ENCODE measurements at places on chromosomes 2 and 18.

- DNase-seq: no peak
Measured at GRCh38 chr2:195903956-195904355, 164.7 kb downstream of the DNAH7 start.

DNA sequence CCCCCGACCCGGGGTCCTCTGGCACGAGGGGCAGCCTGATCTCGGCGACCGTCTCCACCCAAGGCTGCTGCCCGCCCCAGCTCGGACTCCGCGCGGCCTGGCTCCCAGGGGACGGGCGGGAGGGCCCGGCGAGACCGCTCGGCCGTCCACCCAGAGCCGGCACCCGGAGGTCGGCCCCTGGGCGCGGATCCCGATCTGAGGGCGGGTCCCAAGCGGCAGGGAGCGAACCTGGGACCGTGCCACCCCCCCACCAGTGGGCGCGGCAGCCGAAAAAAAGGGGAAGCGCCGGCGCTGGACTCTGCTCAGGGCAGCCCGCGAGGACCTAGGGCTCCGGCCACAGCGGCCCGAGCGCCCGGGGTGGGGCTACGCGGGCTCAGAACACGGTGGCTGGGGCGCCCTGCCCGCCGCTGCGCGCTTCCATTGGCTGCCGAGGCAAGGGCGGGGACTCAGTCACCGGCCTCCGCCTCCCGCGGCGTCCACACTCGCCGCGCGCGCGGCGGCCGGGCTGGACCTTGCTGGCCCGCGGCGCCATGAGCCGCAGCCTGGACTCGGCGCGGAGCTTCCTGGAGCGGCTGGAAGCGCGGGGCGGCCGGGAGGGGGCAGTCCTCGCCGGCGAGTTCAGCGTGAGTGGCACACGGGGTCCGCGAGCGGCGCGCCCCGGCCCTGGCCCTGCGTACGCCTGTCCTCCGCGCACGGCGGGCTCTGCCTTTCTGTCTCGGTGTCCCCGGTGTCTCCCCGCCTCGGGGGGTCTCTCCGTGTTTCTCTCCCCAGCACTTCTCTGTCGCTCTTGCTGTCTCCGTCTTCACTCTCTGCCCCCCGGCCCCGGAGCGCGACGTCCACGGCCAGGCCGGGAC is at the start of gene PTPN18:
PTPN18 (plus strand) TSS at position 479 of the 854 bp plus-strand sequence; CDS start at position 531, 52 bp downstream.
- peak; percentile 64 for DNase-seq

- DNase-seq: no peak
Measured at GRCh38 chr2:102392942-102393341, 30.0 kb upstream of the IL18RAP start.

DNA sequence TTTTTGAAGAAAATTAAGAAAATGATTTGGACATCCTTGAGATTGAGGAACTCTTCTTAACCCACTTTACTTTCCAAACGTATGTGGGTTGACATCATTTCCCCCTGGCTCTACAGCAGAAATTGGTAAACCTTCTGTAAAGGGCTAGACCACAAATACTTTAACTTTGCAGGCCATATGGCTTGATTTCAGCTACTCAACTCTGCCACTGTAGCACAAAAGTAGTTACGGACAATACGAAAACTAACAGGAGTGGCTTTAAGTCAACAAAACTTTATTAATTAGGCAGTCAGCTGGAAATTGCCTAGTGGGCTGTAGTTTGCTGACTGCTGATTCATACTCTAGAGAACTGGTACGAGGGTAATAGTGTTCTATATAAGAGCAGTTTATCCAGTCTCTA is 83.2 kb upstream of the DTNB start:
- no peak for DNase-seq

DNA sequence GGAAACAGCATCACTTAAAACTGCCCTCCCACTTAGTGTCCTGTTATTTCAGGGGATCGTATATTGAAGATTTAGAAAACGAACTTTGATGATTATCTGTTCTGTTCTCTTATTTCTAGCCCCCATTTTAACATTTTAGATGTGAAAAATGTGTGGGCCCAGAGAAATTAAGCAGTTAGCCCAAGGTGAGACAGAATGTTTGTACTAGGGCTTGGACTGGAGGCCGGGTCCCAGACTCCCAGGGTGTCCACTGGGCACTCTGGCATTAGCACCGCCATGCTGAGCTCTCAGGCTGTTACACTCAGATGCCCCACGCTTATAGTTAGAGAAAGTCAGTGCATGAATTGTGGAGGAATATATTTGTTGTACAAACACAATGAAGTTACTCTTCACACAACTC is 5.5 kb upstream of the RAX start:
- no peak for DNase-seq

- no peak for DNase-seq
Measured at GRCh38 chr18:6960656-6961055, 156.9 kb downstream of the LAMA1 start.

DNA sequence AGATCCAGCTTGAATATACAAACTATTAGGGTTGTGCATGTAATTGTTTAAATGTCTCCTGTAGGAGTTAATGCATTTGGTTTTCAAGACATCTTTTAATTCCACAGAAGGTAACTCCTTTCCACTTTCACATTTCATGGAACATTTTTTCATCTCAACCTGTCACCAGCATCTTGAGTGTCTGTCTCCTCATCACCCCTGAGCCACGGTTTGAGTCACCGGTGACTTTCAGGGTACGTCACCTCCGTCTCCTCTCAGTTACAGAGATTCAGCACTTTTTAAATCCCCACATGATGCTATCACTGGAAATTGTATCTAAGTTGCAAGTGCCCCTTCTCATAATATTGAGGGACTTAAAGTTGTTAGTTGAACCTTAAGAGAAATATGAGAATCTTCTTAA is 25.3 kb downstream of the GPR55 start:
- DNase-seq: no peak

DNA sequence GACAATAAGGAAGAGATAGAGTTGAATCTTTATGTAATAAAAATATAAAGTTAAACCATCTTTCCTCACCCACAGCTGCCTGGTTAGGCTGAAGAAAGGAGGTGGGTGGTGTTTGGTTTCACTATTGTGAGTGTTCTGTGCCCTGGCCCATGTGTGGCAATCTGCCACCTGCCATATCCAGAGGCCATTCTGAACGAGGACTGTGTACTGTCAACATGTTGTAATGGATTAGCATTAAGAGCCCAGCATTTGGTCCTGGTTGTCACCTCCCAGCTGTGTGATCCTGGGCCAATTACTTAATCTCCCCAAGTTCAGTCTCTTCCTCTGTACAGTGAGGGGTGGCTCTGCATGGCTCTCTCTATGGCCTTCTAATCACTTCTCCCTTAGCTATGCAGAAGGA is 118.2 kb upstream of the SEC11C start:
- DNase-seq: no peak

- no peak for DNase-seq
Measured at GRCh38 chr2:69977186-69977585, 15.8 kb upstream of the ASPRV1 start.

GRCh38 chr2:10056439-10056838 is 13.1 kb downstream of the KLF11 start:
- DNase-seq: no peak

- no peak for DNase-seq
Measured at GRCh38 chr2:230796280-230796862, 68.4 kb upstream of the ITM2C start.

DNA sequence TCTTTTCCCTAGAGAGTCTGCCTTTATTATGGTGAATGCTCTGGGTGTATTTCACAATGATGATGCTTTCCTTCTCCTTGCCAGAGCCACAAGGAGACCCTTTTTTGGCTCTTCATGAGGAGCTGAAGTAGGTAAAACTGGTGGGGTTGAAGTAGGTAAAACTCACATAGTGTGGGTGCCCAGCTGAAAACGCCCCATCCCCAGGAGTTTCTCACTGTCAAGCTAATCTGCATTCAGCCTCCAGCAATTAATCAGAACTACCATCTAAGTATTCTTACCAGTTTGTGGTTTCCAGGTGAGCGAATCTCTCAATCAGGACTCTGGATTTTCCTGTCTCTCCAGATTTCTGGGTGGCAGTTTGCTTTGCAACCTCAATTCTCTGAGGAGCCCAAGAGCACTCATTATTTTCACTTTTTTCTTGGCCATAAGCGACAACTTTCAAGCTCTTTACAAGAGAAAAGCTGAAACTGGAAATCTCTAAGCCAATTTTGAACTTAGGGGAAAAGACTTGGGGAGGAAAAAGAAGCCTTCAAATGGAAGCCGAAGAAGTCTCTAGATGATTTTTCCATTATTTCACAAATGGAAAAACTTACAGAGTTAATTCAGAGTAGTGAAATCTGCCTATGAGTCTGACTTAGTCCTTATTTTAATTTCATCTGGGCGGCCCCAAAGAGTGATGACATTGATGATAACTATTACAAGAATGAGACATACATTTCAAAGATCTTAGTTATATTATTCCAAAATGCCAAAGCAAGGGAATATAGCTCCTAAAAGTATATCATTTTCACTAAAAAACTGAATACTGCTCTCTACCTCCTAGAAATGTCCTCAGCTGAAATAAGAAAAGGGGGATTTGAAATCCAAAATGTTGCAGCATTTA is 121.4 kb upstream of the MAP3K20 start:
- no peak for DNase-seq

- DNase-seq: no peak
Measured at GRCh38 chr18:24272229-24272525, 125.4 kb downstream of the OSBPL1A start.

DNA sequence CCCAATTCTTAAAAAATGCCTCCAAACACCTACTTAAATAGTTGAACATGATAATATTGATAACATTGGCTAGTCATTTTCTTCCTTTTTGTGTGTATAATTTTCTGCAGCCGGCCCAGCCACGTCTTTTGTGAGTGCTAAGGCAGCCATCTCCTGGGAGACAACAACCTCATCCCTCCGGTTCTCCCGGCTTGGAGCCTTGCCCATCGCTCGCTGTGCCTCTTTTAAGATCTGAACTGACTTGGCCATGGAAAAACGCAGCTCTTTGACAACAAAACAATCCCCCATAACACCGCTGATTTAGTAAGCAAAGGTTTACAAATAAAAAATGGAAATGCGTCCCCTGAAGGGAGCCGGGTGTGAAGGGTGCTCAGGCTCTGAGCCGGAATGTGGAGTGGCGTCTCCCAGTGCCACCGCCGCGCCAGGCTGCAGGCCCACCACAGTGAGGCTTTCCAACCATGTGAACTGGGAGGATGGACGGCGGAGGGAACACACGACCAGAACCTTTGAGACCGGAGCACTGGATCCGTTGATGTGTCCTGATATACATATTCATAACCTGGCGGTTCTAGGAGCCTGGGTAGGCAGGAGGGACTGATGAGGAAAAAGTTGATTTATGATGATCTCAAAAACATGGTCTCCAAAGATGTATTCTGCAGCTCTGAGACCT is 87.4 kb downstream of the SMIM21 start:
- DNase-seq: no peak

DNA sequence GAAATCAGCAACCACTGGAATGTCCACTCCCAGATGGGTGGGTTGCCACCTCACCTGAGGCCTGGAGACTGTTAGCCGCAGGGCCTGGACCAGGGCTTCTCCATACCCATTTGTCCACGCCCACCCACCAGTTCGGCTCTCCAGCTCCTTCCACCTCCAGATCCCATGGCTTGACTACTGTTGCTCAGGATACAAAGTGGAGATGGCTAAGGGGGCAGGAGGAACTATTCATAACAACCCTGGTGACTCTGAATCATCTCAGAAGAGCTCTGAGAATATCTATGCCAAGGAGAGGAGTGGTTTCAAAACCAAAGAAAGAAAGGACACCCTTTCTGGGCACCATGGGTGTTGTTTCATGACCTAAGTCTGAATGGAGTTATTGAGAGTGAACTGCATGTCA is 145.8 kb downstream of the LAMA3 start:
- no peak for DNase-seq

DNA sequence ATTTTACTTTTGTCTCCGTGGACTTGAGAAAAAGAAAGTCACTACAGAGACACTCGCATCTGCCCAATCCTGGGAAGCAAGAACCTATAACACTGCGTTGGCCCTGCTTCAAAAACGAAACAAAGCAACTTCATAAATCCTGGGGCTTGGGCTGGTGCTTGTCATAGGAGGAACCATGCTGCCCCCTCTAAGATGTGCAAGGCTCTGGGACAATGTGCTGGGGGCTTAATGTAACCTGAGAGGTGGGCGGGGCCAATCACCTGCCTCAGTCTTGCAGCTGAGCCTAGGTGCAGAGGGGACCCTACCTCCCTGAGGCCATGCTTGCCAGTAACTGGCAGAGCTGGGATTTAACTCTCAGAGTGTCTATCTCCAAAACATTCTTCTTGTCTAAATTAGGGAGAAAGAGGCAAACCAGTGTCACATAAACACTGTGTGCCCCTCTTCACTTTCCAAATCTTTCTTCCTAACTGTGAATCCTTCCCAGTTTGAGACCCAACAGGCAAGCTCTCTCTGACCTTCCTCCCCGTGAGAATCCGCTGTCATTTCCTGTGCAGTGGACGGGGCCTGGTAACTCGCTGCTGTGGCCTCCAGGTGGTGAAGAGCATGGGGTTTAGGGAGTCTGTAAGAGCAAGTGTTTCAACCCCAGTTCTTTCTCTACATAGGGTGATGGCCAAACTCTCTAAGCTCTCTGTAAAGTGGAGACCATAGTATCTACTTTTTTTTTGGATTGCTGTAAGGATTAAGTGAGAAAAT is 115.1 kb downstream of the ACKR3 start:
- DNase-seq: no peak

DNA sequence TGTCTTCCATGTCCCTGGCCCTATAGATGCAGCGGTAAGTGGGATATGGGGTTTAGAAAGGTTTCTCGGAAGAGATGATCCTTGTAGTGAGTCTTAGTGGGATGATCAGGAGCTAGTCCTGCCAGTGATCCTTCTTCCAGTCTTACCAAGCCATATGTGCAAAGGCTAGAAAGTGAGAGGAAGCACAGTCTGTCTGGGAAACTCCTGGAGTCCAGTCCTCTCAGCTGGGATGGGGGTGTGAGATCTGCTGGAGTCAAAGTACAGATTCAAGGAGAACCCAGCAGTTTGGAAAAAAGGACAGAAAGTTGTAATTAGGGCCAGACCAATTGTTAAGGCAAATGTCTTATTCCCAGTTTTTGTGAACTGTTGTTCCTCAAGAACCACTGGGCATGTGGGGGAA is 83.3 kb downstream of the LIMS1 start:
- no peak for DNase-seq

DNA sequence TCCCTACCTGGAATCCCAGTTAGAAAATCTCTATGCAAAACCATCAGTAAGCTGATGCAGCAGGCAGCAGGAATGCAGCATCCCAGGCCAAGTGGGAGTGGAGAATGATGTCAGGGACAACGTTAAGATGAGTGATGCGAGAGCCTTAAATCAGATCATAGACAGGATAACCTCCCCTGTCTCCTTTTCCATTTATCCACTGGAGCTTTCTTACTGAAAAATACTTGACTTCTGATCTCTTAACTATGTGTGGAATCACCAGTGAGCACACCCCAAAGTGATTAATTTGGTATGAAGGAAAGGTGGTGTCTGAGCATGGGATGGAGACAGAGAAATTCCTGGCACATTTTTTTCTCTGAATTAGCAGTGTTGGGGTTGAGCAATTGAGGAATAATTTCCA is 98.0 kb downstream of the RND3 start:
- no peak for DNase-seq

- DNase-seq: no peak
Measured at GRCh38 chr2:71725836-71726235, 272.5 kb downstream of the DYSF start.

GRCh38 chr2:175180701-175181103 is 808 bp downstream of the ATP5MC3 start:
- peak; percentile 8 for DNase-seq
